Fibroblast of skin of left biceps (primary cell): ENCODE measurements at places on chromosomes 2 and 18.

- no peak for DNase-seq
These were observed 118.2 kb downstream of the CTNNA2 start for GRCh38 chr2:79630972-79631557.

DNA sequence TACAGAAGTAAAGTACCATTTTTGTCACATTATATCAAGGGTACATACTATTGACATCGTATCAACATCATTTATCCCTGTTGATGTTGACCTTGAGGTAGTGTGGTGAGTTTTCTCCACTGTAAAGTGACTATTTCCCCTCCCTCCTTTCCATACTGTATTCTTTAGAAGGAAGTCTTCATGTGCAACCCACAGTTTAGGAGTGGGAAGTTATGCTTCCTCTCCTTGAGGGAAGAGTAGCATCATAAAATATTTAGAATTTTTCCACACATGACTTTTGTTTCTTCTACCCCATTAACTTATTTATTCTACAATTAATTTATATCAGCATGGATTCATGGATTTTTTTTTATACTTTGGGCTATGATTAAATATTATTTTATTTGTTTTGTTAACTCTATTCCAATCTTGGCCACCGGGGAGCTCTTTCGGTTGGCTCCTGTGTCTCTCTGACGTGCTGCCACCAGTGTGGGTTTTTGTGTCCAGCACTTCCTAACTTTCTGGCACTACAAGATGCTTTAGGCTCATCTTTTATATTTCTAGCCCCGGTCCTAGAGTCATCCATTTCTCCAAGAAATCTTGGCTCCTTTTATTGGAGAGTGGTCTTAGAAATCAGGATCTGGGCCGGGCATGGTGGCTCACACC is 19.0 kb downstream of the AQP12B start:
- no peak for DNase-seq

DNA sequence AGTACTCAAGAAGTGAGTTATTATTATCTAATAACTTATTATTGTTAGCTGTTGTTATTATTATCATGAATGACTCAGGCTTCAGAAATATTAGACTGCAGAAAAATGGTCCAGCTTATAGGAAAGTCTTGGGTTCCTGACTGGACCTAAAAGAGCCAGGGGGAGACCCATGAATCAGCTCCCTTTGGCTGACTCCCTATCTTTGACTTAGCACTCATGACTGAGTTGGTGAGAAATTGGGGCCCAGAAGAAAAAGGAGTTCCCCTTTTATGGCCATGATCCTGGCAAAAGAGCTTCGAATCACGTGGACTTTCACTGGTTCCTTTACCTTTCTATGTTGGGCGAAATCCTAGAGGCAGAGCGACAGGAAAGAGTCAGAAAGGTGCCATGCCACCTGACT is 145.8 kb downstream of the MYO3B start:
- DNase-seq, result no peak

GRCh38 chr2:10267551-10268465 is 34.9 kb upstream of the HPCAL1 start:
- no peak for DNase-seq

DNA sequence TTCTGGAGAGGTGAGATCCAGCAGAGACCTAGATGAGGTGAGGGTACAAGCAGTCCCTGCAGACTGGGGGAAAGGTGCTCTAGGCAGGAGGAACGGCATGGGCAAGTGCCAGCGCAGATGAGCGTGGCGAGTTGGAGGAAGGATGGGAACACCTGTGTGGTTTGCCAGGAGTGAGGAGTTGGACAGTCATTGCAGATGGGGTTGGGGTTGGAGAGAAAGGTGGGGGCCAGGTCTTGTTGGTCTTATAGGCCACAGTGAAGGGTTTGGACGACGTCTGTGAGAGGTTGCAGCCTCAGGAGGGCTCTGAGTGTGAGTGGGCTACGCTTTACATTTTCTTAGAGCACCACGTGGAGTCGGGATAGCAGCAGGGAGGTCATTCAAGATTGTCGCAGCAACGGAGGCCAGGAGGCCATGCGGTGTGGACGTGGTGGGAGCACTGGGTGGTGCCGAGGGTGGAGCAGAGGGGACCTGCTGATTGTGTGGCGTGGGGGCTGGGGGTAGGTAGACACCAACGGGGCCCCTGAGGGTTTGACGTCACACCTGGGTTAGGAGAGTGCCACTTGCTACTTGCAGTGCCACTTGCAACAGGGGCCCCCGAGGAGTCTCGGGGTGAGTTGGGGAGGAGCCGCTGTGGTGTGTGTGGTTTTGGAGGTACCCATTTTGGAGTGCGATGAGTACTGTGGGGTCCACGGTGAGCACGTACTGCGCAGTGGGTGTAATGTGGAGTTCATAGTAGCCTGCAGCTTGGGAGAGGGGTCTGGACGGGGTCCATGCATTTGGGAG is 66.2 kb downstream of the LPIN1 start:
- no peak for DNase-seq

DNA sequence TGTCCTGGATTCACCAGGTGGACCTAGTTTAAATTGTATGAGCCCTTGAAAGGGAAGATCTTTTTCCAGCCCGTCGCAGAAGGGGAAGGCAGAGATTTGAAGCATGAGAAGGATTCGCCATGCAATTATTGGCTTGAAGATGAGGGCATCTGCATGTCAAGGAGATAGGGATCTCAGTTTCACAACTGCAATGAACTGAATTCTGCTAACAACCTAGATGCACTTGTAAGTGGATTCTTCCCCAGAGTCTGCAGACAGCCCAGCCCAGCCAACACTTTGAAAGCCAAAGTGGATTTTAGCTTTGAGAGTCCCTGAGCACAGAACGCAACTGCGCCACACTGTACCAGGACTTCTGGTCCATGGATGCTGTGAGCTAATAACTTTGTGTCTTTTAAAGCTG is 286.0 kb downstream of the TSN start:
- no peak for DNase-seq

DNA sequence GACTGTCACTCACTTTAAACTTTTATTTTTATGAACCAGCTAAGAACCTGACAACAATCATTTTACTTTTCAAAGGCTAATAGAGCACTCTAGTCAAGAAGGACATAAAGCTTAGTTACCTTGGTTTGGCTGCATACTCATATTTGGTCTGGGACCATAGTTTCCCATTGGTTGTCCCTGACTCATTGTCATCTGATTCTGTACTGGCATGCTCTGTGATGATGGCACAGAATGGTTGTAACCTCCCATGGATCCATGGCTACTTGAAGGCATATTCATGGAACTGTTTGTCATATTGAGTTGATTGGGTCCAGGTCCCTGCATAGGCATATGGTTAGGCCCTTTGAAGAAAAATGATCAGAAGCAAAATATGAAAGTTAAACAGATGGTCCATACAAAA is 37.9 kb downstream of the SS18 start:
- no peak for DNase-seq

GRCh38 chr2:26327291-26328272 is 18.4 kb upstream of the SELENOI start:
- DNase-seq, result no peak

- DNase-seq, result no peak
These were observed at the start of gene HOXD13 for GRCh38 chr2:176092270-176093144. HOXD13 (plus strand) TSS chr2:176092721; CDS start chr2:176092891, 170 bp downstream.

- DNase-seq, result no peak
These were observed 65.4 kb downstream of the LYPD1 start for GRCh38 chr2:132604561-132604960.

DNA sequence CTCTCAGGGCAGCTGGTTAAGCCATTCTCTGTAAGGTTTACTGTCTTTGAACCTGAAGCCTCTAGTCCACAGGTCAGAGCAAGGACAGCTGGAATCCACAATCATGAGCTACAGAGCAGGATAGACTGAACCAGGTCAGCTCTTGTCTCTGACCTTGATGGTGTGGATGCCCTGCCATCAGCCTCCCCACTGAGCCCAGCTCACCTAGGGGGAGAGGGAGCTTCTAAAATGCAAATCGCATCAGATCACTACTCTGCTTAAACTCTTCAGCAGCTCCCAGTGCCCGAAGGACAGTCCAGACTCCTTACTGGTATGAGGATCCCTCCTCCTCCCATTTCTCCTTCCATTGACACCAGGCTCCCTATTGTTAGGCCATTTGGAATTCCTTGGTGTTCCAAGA is 255.3 kb upstream of the CCDC68 start:
- no peak for DNase-seq

DNA sequence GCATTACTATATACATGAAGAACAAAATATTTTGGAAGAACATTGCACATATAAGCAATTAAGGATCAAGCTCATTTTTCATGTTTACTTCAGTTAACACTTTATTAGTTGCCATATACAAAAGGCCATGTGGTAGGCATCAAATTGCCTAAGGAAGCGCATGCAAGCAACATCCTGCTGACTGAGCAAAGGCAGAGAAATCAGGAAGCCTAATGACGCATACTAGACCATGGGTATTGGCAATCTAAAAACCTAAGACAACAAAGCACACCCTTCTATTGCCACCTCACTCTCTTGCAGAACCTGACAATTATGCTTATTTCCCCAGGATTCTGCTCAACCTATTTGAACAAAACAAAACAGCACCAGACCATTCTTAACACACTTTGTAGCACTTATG is 171.9 kb downstream of the STK39 start:
- DNase-seq, result no peak

DNA sequence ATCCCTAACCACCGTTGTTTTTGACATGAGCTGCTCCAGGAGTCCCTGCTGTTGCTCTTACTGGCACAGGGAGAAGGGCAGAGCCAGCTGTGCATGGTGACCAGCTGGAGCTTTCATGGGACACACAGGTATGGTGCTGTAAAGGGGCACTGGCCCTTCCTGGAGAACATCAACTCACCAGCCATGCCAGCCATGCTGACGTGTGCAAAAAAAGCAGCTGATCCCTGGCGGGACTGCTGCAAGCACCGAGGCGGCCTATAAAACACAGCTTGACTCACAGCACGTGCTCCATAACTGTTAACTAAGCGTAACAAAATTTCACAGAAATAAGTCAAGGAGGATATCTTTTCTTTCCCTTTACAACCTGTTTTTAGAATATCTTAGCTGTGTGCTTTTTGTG is 165.1 kb downstream of the TMEM163 start:
- no peak for DNase-seq
